ENCODE measurements at places on chromosomes 6 and 20.
A peak's percentile ranks its signal among the peaks of the same experiment; 100 is the strongest.

- peak; percentile 79 for DNase-seq
These were observed 105.5 kb upstream of the BACH2 start for GRCh38 chr6:90401933-90402830.

GRCh38 chr6:53424300-53424699 is 75.5 kb upstream of the ELOVL5 start:
- DNase-seq, result no peak

DNA sequence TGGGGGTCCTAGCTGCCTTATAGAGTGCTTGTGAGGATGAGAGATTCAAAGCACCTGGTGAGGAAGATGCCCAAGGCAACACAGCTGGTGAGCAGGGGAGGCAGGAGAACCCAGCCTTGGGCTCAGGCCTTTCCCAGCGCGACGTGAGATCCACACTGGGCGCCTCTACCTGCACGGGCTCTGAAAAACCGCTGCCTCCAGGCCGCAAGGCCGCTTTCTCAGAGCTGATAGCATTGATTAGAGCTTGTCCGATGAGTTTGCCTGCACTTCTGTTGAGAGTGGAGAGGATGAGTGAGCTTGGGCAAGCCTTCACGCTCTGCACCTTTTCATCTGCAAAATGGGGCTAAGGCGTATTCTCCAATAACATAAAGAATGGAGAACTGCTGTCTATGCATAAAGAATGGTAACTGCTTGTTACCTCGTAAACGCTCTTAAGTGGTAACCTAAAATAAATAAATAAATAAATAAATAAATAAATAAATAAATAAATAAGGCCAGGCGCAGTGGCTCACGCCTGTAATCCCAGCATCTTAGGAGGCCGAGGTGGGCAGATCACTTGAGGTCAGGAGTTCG is 916 bp downstream of the PABPC1L start:
- DNase-seq, result no peak

DNA sequence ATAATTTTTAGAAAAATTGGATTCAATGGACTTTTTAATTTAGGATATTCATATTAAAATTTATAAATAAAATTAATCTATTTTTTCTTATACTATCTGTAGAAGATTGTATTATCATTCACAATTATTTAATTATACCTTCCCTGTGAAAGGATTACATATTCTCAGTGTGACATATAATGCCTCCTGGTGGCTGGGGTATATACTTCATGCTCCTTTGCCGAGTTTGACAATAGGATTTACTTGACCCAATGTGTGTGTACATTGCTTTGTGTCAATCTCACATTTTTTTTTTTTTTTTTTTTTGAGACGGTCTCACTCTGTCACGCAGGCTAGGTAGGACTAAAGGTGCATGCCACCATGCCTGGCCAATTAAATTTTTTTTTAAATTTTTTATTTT is 230.0 kb upstream of the CHD6 start:
- DNase-seq, result no peak

GRCh38 chr6:156689656-156690055 is 87.5 kb upstream of the ARID1B start:
- DNase-seq, result no peak

- no peak for DNase-seq
These were observed 59.0 kb upstream of the EEF1A1 start for GRCh38 chr6:73579851-73580246.

DNA sequence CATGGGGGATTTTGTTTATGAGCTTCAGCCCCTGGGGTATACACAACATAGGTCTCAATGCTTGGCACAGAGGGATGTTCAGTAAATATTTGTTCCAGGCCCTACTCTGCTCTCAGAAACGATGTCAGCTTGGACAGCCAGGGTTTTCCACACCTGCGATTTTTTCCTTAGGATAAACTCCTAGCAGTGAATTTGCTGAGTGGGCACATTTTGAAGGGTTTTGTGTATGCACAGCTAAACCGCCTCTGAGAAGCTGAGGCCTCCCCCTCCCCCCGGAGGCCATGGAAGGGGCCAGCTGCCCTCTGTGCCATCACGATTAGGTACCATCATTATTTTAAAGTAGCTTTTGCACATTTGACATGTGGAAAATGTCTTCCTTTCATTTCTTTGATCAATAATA is 199.5 kb downstream of the TAF4 start:
- no peak for DNase-seq

DNA sequence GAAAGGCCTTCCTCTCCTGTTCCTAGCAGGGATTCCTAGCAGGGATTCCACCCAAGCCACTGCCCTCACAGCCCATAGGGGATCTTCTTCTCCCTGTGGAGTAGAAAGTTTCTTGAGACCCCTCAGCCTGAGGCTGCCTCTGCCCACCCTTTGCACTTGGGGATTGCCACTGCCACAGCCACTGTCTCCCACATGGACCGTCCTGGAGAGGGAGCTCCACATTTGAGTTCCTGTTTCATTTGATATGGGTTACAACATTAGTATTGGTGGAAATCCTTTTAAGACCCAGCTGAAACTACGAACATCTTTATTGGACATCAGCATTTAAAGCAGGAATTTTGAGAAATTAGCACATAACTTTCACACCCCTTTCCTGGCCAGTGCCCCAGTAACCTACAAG is 25.6 kb downstream of the HLA-G start:
- no peak for DNase-seq

DNA sequence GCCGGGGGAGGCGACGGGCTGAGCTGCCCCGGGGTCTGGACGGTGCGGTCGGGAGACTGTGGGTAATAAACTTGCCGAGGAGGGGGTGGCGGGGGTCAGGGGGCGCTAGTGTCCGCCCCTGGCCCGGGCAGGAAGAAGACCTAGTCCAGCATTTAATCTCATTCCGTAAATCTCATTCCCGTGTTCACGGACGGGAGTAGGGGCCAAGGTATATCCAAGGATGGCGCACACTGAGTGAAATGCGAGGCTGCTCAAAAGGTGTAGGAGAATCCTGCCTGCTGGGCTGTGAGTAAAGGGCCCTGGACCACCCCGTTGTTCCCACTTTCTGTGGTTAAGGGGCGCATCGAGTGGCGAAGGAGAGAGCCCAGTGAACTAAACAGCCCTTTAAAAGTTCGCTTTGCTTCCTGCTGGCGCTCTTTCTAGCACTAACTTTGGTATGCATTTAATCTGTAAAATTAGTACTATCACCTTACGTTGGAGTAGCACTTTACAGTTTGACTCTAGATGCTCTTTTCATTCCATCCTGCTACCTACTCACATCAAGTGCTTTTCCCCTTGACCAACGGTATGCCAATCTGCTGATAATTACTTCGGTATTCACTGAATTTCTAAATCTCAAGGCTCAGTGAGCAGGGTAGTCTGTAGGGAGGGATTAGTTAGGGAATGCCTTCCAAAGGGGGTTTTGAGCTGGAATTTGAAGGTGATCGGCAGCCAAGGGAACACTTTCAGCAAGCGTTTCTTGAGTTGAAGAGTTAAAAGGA is 730 bp downstream of the PARD6B start:
- DNase-seq, result no peak

GRCh38 chr6:30615958-30616810 is 859 bp downstream of the PPP1R10 start:
- DNase-seq, result peak; percentile 45

DNA sequence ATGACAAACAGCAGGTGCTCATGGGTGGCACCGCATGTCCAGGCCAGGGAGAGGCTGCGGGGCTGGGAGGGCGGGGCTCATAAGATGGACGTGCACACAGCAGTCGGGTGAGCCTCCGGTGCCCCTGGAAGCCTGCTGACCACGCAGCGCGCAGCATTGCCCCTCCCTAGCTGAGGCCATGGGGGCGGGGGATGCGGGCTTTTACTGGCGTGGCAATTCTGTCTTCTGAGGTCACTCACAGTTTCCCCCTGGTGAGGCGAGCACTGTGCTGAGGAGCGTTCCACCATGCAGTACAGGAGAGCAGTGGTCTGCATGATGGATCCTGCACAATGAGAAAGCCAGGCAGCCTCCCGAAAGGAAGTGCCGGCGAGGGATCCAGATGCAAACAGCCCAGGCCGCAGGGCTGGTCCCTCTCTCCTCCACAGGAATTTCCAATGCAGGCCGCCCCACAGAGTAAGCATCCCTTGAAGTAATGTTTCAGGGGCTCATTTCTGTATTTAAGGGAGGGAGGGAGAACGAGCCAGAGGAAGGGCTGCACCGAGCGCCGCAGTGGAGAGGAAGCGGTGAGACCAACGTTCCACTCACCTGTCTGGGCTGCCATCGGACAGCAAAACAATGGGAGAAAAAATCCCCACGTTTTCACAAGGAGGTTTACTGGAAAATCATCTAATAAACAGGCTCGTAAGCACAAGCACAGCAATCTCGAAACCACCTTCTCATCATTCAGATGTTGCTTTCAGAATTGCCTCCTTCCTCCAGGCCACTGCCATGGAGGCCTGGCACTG is 56.0 kb downstream of the IRF4 start:
- peak; percentile 77 for DNase-seq

- no peak for DNase-seq
These were observed 272.0 kb downstream of the ZNF217 start for GRCh38 chr20:53321596-53321995.

GRCh38 chr6:35146453-35146852 is 5.3 kb upstream of the TCP11 start:
- peak; percentile 49 for DNase-seq

DNA sequence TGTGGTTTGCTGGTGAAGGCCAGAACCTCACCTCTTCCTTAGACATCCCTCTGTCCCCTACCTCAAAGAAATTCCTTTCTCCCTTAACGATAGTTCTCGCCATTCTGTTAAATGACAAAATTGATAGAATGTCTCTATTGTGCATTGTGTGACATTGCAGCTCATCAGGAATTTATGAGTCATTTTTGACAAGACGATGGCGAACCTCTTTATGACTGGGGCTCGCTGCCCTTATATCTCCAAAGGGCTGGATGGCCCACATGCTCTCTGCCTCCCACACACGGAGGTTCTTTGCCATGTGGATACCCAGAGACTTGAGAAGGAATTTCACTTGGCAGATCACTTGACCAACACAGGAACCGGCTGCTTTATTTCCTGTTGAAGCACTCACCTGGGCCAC is 66.8 kb upstream of the RPS6KA2 start:
- no peak for DNase-seq

DNA sequence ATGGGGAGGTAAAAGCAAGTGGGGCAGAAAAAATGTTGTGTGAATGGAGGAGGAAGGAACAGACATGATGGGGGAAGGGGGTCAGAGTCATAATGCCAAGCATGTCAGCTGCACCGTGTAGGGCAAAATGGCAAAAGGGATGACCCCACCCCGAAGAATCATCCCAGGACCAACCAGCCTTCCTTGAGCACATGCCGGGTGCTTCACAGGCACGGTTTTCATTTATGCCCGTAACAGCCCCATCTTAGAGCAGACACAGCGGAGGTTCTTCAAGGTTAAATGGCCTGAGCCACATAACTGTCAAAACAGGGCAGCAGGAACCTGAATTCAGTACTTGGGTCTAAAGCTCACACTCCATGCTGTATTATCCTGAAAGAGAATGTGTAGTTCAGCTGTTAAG is 322.2 kb downstream of the ZFAND3 start:
- no peak for DNase-seq

- no peak for DNase-seq
These were observed 117.7 kb upstream of the GJE1 start for GRCh38 chr6:142015011-142015410.

GRCh38 chr20:19740512-19740911 is 17.5 kb upstream of the RIN2 start:
- no peak for DNase-seq

GRCh38 chr6:128112494-128112893 is 211.6 kb upstream of the THEMIS start:
- DNase-seq, result no peak

- no peak for DNase-seq
These were observed 3.1 kb upstream of the POU3F2 start for GRCh38 chr6:98831057-98831958.

DNA sequence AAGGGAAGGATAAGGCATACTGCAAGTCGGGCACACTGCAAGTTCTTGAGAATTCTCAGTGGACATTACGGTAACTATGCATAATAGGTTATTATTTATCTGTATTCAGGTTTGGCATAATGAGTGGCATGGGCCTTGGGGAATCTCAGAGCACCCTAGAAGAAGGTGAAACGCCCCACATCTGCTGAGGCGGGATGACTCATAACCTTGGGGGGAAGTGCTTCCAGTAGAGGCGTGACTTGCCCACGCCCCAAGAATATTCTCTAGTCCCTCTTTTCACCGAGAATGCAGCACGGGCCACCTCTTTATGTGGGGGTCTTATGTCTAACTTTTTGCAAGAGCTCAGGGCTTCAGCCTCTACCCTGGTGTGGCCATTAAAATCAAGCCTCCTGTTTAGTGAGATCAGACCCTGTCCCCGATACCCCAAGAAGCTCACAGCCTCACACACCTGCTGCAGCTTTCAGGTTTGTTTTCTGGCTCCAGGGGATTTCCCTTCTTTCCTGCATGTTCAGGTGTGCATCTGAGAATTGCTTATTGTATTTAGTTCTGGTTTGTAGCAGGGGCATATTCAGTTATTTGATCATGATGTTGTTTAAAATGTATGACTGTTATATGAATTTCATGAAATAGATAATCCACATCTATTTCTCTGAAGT is 19.1 kb downstream of the ZFP64 start:
- no peak for DNase-seq

DNA sequence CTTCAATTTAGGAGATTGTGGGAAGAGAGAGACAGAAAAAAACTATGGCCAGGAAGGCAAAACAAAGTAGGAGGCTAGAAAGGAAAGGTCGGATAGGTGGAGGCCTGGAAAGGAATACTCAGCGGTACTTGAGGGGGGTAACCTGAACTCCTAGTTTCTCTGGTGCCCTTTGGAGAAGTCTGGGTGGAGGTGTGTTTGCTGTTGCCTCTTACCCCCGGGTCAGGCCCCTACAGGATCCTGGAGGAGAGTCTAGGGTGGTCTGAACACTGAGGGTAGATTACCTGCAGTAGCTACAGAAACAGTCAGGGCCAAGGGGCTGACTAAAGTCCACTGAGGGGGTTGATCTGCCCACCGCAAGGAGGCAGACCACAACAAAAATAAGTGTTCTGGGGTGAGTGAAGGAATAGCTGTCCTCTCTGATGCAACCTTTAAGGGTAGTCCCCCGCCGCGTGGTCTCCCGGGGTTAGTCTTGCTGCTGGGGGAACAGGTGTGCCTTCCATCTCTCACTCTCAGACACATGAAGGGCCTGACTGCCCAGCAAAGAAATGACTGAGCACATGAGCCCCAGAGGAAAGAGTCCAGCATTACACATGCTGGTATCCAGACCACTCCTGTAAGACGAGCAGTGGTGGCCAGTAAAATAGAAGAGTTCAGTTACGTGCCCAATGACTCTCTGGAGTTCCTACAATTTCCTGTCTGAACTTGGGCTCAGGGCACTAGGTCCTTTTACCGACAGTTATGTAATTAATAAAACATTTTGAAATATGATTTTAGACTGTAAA is 59.5 kb downstream of the MTHFD1L start:
- no peak for DNase-seq

DNA sequence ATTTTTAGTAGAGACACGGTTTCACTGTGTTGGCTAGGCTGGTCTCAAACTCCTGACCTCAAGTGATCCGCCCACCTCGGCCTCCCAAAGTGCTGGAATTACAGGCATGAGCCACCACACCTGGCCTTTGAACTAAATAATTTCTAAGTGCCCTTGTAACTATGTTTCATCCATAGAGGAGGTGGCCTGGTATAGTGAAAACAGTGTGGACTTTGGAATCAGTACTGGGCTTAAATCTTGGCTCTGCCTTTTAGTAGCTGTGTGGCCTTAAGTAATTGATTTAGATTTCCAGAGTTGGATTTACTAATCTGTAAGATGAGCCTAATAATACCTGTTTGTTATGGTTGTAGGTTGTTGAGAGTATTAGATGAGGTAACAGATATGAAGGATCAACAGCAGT is 14.2 kb upstream of the TGM3 start:
- no peak for DNase-seq

Measured in activated CD4-positive, alpha-beta T cell treated with anti-CD3 and anti-CD28 coated beads, Interleukin-10, Interleukin-2, amounts not matched to agents 100 ng/mL and 50 ng/mL, durations not matched to agents 16 hours and 8 hours (primary cell).